ENCODE measurements at places on chromosomes 2 and 18.

- DNase-seq: no peak
Measured at GRCh38 chr2:119487434-119488244, 36.6 kb downstream of the SCTR start.

DNA sequence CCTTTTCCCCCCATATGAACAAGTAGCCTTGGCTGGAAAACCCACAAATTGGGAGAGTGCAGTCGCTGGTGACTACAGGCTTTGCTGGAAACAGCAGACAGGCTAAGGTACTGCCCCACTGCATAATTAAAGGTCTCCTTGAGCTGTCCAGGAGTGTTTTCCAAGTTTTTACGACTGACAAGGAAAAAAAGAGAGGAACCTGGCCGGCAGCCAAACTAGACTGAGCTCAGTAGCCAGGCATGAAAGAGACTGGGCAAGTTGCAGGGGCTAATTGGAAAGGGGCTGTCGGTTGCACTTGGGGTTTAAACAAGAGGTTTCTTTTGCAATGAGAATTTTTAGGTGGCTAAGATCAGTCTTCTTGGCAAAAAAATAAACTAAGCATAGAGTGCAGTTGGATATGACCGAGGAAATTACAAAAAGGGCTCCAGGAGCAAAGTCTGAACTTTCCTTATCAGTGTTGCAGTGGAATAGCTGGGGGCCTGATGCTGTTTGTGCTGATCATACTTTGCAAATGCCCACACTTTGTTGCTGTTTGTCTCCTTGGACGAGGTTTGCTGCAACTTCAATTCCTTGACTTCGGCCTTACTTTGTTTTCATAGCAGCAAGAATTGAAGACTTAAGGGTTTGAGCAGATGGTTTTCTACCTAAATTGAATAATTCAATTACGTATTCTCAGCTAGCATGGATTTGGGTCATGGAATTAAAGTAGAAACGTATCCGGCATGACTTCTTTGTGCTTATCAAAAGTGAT lies 2.1 kb downstream of the GULP1 start:
- no peak for DNase-seq

GRCh38 chr2:145038041-145038525 lies 518.2 kb upstream of the ZEB2 start:
- no peak for DNase-seq

DNA sequence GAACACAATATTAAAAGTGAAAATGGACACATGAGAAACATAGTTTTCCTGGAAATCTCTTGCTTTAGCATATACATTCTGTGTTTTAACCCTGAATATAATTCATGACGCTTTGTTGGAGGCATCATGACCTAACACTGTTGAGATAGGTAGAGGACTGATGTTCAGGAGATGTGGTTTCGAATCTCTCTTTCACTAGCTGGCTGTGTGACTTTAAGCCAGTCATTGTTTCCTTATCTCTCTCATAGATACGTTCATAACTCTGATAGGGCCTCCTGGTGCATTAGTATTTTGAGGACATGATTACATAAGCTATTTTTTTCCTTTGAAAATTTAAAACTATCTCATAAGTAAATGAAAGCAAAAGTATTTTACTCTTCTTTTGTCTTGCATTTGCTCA lies 179.0 kb upstream of the DTNA start:
- DNase-seq: no peak

All from stimulated activated CD8-positive, alpha-beta memory T cell treated with anti-CD3 and anti-CD28 coated beads, Interleukin-2, amount 100 ng/mL, for 48 hours (primary cell).